ENCODE measurements at places on chromosomes 6 and 20. TPM values are rescaled to one million over a fixed set of nuclear protein-coding genes. Genes with fewer than 3 reads are reported as not detected.

The TENT5A gene
- 15.2 TPM for total RNA-seq

The KCNS1 gene
- 0.29 TPM for total RNA-seq

The HLA-DQA1 gene
- not detected for total RNA-seq

The EEF1A2 gene
- total RNA-seq, result 1.0 TPM

The LSM2 gene
- total RNA-seq, result 51.3 TPM

The SIRPA gene
- total RNA-seq, result 20.2 TPM

The HLA-DRA gene
- not detected for total RNA-seq

The AIF1 gene
- not detected for total RNA-seq

The SYNJ2 gene
- 101 TPM for total RNA-seq

The SEL1L2 gene
- not detected for total RNA-seq

The HDGFL1 gene
- total RNA-seq, result not detected

The NTSR1 gene
- 0.43 TPM for total RNA-seq

The TMEM244 gene
- total RNA-seq, result not detected

The TAGAP gene
- total RNA-seq, result not detected

The OPRM1 gene
- not detected for total RNA-seq

The PNRC1 gene
- total RNA-seq, result 97.1 TPM

The BNIP5 gene
- total RNA-seq, result not detected

The LPA gene
- total RNA-seq, result not detected

The FAM83B gene
- total RNA-seq, result not detected

The CNKSR3 gene
- 9.1 TPM for total RNA-seq

The TSBP1 gene
- total RNA-seq, result not detected

The TFAP2C gene
- total RNA-seq, result not detected

The TCF21 gene
- total RNA-seq, result not detected

The MROH8 gene
- 1.5 TPM for total RNA-seq

The PHACTR3 gene
- total RNA-seq, result not detected

The DEFB128 gene
- not detected for total RNA-seq

The INSM1 gene
- not detected for total RNA-seq

The CRISP3 gene
- total RNA-seq, result not detected

The CCM2L gene
- 5.5 TPM for total RNA-seq

Data from thoracic aorta endothelial cell (primary cell).